Activated CD4-positive, alpha-beta T cell treated with anti-CD3 and anti-CD28 coated beads, Interleukin-2, amount 50 U/mL, for 48 hours (primary cell): ENCODE measurements at places on chromosomes 5 and 9.

GRCh38 chr9:133869674-133870405, 122.3 kb downstream of the VAV2 start:
- DNase-seq: peak; percentile 25

GRCh38 chr9:35341585-35341984, 148.3 kb upstream of the RUSC2 start:
- DNase-seq: no peak

DNA sequence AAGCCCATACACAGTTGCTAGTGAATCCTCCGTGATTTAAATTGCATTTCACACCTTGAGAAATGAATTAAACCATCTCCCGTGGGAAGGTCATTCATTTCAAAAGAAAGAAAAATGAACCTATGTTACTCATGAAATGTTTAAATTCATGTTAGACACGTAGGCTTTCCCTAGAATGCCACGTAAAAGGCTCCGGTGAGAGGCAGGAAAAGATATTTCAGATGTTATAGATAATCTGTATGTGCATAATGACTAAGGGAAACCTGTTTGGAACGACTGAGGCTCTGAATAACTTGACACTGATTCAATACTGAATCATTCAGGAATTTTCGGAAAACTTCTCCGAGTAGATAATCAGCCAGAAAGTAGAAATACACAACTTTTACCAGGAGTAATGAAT, 134.3 kb upstream of the ICE1 start:
- DNase-seq: no peak

DNA sequence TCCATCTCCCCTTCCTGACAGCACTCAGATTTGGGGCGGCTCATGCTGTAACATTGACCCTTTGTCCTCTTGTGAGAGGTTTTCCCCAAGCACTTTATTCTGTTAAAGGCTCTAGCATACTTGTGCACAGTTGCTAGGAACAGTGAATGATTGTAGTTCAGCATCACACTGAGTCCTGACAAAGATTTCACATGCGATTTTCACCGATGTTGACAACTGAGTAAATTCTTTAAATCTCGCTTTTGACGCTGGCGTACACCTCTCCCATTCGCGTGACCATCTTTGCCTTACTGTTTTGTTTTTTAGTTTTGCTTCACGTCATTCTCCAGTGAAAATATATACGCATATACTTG, 780 bp downstream of the CDC37L1 start:
- DNase-seq: no peak

DNA sequence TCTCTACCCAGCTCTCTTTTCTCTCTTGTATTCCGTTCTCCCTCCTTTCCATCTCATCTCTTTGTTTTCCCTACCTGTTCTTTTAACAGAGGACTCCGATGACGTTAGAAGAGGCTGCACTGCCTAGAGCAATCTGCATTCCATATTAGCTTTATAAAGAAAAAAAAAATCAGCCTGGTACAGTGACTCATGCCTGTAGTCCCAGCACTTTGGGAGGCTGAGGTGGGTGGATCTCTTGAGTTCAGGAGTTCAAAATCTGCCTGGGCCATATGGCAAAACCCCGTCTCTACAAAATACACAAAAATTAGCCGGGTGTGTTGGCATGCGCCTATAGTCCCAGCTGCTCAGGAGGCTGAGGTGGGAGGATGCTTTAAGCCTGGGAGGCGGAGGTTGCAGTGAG, 49.0 kb downstream of the DAPK1 start:
- no peak for DNase-seq

DNA sequence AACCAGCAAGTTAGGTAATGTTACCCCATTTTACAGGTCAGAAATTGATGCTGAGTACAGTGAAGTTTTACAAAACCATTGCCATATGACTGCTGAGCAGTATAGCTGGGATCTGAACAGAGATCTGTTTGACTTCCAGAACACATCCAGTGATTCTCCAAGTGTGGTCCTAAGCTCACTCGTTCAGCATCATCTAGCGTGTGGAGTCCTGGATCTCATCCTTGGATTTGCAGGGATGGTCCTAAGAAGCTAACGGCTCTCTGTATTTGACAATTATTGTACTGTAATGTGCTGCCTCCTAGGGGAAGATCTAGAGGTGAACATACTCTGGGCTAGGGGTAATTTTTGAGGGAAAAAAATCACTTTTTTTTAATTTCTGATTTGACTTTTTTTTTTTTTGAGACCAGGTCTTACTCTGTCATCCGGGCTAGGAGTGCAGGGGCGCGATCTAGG, 1.4 kb downstream of the SLC26A2 start:
- no peak for DNase-seq

DNA sequence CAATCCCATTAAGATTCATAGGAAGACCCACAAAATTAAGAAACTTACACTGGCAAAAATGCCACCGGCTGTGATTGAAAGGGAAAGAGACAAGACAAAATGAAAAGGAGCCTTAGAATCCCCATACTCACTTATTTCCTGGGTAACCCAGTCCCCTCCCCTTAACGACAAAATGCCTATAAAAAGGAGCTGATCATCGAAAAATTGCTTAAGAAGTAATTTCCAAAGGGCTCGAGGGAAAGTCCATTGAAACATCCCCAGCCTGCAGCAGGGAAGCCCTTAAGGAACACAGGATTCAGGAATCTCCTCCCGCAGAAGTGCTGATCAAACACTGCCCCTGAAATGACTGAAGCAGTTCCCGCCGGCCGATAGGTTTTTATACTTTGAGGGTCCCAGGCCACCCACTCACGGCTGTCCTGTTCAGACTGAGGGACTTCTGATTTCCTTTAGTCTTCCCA, 677 bp upstream of the ZNF79 start:
- no peak for DNase-seq

GRCh38 chr9:22308177-22308576, 138.4 kb upstream of the DMRTA1 start:
- no peak for DNase-seq

DNA sequence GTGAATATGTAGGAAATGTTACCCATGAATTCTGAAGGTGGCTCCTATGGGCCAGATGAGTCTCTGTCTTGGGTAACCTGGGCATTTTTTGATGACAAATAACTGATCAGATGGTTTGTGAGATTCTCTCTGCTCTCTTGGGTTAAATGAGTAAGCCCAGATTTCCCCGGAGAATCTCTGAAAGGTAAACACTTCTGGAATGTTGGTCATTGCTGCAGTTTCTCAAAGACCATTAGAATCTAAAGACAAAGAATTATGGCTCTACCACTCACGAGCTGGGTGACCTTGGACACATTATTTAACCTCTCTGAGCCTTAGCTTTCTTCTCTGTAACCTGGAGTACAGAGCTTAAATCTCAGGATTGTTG, 191.2 kb downstream of the DAB2IP start:
- DNase-seq: no peak

- no peak for DNase-seq
Observed at GRCh38 chr9:111131211-111131610, 92.9 kb upstream of the LPAR1 start.

DNA sequence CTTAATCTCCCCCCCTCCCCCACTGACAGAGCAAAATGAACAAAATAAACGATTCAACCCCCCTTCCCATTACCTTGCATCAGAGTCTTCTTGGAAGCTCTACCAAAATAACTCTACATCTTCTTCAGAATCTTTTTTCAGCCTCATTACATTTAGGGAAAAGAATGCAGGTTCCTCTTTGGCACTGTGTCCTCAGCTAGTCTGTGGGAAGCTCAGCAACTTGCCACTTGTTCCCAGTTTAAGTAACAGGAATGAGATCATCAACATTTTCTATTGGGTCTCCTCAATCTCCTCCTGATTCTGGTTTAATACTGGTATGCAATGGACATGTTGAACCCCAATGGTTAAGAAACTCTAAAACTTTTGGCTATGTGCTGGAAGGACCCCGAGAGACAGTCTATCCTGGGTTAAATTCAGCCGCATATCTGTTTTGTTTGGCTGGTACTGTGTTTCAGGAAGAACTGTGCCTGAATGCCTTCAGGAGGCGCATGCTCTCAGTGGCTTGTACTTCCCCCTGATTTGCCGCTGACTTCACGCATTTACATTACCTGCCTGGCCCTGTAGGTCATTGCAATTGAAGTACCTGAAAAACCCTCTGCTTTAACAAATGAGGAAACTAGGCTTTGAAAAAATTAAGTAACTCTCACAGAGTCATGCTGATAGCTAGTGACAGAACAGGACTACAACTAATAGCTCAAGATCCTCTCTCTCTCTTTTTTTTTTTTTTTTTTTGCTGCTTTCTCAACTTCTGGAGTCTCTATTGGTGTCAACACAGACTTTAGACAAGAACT, 78.1 kb upstream of the HMHB1 start:
- DNase-seq: no peak

DNA sequence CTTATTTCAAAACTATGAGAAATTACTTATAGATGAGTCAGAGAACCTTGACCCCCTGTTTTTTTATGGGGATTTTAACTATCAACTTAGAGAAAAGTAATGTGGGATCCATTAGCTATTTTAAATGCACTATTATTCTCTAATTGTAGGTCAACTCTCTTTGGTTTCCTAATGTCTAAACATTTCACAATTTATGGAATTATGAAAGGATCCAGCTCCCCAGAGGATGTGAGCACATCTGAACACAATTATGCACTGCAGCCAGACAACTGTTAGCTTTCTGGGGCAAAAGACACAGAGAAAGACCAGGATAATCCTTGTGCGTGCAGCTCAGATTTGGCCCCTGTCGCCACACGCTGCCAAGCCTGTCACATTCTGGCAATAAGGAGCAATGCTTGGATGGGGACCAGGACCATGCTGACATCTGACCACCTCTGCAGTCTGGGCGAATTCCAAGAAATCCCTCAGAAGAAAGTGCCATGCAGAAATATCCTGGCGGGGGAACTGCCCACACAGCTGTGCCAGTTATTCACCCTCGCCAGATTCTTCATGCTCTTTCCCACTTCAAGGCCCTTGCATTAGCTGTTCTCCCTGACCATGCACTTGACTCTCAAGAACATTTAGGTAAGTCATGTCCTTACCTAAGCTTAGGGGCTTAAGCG, 22.2 kb upstream of the CMBL start:
- no peak for DNase-seq

DNA sequence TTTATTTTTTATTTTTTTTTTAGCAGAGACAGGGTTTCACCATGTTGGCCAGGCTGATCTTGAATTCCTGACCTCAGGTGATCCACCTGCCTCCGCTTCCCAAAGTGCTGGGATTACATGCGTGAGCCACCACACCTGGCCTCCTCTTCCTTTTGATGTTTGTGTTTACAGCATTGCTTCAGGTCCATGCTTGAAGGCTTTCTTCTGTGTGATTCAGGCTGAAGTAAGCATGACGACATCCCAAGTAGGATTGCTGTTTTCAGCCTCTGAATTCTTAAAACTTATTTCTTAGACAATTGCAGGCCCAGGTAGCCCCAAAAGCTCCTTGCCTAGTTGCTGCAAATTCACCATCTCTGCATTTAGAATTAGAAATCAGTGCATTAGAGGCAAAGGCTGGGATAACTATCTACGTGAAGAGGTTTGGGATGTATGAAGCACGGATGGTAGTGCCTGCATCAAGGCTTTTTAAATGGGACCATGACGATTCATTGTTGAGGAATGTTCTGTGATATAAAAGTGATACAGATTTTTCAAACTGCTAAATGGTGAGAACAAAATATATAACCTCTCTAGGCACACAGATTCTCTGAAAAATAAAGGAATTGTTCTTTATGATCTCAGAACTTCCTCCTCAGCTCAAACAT, 3.0 kb upstream of the ETF1 start:
- no peak for DNase-seq

DNA sequence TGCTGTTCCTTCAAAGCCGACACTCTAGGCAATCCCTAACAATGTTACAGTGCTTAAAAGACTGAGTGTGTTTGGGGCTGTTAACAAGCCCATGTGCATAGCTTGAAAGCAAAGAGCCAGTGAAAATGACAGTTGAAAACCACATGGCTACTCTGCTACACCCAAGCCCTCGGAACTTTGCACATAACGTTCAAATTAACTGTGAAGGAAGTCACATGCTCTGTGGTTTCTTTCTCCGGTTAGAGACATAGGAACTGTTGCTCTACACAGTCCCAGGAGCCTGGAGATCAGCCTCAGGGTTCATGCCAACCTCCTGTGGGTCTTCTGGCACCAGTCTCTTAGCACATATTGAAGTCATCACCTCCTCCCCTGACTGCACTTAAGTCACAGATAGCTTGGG, 51.1 kb downstream of the C9orf152 start:
- no peak for DNase-seq

DNA sequence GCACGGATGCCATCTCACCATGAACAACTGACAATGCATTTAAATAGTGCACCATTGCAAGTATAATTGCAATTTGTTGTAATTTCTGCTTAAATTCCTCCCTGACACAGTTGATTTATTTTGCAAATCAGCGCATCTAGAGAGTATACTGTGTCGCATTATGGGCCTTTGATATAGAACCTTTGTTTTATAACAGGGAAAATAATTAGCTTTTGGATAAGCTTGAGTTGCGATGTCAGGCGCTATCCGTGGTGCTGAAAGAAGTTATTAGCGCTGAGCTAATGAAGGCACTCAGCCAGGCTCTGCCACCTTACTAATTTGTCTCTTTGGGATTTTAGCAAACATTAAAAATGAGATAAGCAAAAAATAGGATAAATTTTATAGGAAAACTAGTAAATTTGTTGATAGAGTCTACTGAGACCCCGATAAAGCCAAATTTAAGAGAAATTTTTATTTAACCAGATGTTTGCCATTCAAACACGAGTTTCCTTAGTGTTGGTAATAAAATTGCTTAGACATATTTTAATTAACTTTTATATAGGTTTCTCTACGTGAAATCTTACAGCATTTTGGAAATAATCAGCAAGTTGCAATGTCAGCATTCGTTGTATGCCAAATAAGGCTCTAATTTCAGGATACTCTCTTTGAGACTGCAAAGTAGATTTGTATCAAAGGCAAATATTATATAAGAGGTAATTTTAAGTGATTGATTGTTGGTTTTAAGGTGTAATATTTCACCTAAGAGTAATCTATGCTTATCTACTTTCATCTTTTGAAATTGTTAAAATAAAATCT, 355.5 kb downstream of the TLR4 start:
- peak; percentile 3 for DNase-seq

- DNase-seq: no peak
Observed at GRCh38 chr5:90645024-90645610, 86.5 kb downstream of the ADGRV1 start.

DNA sequence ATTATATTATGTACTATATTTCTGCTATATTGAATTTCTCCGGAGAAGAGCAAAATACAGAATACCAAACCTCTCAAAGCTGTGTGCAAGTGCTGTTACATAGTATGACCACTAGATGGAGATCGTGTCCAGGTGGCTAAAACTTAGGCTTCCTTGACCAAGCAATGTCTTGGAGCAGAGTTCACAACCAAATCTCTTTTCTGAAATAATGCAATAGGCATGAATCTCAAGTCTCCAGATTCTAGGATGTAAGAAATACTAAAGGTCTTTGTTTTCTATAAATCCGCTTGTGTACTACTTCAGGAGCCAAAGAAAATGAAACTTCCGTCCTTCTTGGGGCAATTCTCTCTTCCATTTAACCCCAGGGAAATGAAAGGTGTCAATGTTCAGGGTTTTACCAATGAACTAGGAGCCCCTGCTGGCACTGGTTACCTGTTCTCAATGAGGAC, 181.5 kb upstream of the RAI14 start:
- DNase-seq: no peak

- DNase-seq: no peak
Observed at GRCh38 chr5:36300927-36301540, 668 bp downstream of the RANBP3L start.
